ENCODE measurements at places on chromosomes 2 and 18.

GRCh38 chr18:49030692-49031443 lies 80.1 kb upstream of the SMAD7 start:
- no peak for DNase-seq

- no peak for DNase-seq
These were observed 36.1 kb downstream of the RIT2 start for GRCh38 chr18:43079422-43079821.

DNA sequence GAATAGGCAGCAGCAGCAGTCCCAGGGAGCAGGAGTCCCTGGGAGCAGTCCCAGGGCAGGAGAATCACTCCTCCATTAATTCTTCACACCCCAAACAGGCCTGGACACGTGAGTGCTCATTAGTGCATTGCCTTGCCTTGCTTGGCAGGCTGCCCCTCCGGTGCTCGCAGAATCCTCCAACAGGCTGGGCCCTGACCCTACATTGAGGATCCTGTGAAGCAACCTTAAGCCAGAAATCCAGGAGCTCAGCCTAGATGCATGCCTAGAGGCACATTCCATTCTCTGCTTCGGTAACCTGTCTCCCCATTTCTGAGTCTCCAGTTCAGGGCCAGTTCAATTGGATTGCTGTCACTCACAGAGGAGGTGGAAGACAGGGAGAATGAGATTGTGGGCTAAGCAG lies 97.4 kb upstream of the LRATD1 start:
- no peak for DNase-seq

- no peak for DNase-seq
These were observed 1.9 kb downstream of the BMPR2 start for GRCh38 chr2:202378001-202378400.

GRCh38 chr2:143697744-143698143 lies 568.5 kb downstream of the ARHGAP15 start:
- no peak for DNase-seq

DNA sequence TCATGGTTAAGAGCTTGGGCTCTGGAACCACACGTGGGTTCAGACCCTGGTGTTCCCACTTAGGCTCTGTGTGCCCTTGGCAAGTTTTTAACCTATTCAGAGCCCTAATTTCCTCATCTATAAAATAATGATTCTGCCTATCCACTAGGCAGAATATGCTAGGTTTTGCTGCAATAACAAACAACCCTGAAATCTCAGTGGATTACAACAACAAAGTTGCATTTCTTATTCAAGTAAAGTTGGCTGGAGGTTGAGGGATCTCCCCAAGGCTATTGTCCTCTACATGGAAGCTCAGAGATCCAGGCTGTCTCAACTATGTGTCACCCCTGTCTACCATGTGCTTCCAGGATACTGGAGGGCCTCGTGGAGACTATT lies 275.4 kb upstream of the SIX2 start:
- DNase-seq = no peak

GRCh38 chr2:14234911-14235310 lies 397.6 kb upstream of the LRATD1 start:
- no peak for DNase-seq

DNA sequence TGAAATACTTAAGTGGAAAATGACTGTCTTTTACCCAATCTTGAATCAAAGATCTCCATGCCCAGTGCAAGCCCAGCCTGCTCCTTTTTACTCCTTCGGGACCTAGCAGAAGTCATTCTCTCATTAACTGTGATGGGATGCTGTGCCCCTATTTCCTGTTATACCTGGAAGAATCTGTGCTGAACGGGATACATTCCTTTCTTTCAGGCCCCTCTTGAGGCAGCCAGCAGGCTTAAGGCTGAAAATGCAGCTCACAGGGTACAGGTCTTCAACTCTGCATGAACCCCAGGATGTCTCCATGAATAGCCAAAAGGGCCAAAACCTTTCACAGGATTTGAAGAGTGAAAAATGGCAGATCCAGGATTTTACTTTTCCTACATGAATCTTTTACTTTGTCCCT lies 784.8 kb upstream of the KLHL29 start:
- no peak for DNase-seq

DNA sequence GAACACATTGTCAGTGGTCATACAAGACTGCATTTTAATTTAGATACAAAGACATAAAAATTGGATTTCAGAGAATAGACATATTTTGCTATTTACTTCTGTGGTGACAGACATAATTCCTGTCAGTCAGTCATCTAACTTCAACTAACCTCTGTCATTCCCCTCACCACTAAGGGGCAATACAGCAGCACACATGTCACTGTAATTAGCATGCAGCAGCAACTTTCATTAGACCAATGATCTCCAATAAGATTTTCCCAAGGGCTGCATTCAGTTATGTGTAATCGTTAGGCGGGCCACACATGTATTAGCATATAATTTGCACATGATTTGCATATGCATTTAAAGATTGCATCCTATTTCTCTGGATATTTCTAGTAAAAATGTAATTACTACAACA lies 624.5 kb downstream of the NR4A2 start:
- DNase-seq = no peak

- DNase-seq = no peak
These were observed 161.8 kb downstream of the CELF4 start for GRCh38 chr18:37403788-37404187.

GRCh38 chr2:101852824-101853223 lies 138.9 kb upstream of the IL1R2 start:
- DNase-seq = no peak

DNA sequence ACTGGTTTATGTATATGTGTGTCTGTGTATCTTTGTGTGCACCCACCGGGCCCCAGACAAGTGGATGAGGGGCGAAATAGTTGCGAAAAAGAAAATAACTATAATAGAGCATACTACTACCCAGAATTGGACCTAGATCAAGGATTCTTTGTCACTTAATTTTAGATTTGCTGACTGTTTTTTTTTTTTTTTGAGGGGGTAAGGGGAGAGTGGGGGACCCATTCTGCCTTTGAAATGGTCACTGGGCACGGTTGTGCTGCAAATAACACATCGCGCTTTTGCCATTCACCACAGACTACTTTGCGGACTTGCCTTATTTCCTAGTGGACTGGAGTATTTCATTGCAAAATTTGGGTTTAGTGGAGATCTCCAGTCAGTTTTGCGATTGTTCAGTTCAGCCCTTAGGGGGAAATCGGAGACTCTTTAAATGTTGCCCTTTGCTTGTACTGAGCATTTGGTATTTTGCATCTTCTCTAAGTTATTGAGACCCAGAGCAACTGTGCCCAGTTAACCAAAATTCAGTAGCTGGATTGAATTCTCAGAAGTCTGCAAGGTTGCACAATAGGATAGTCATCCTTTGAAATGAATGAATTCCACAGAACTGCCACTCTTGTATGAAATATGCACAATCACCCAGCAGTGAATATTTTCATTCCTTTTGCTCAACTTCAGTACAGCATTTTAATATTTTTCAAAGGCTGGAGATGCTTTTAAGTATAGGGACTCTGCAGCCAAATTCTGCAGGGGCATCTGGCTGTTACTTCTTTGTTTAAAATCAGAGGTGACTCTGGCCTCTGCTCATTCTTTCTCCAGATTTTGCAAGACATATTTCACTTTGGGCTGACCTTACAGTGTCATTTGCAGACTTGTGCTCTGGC lies 2.9 kb downstream of the TRIB2 start:
- DNase-seq = no peak

DNA sequence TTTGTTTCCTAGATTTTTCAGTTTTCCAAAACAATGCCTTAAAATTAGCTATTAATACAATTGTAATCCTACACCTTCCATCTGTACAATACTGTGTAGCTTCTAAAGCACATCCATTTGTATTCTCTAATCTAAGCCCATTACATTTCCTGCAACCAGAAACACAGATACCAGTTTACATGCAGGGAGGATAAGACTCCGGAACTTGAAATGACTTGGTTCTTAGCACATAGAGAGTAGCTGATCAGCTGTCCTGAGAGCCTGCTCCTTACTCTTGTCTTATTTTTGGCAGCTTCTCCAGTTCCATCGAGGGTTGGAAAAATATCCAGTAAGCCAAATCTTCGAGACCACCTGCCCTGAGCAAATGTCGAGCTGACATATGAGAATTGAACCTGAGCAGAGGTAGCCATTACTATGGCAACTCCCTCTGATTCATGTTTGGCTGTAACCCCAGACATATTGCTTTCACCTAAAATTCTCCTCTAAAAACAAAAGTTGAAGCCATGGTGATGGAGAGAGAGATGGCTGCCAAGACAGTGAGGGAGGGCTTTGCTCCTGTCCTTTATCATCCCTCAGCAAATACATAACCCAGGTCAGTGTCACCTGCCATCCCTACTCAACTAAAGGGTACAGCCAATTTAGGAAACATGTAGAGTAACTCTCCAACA lies 542.8 kb downstream of the IRS1 start:
- no peak for DNase-seq

DNA sequence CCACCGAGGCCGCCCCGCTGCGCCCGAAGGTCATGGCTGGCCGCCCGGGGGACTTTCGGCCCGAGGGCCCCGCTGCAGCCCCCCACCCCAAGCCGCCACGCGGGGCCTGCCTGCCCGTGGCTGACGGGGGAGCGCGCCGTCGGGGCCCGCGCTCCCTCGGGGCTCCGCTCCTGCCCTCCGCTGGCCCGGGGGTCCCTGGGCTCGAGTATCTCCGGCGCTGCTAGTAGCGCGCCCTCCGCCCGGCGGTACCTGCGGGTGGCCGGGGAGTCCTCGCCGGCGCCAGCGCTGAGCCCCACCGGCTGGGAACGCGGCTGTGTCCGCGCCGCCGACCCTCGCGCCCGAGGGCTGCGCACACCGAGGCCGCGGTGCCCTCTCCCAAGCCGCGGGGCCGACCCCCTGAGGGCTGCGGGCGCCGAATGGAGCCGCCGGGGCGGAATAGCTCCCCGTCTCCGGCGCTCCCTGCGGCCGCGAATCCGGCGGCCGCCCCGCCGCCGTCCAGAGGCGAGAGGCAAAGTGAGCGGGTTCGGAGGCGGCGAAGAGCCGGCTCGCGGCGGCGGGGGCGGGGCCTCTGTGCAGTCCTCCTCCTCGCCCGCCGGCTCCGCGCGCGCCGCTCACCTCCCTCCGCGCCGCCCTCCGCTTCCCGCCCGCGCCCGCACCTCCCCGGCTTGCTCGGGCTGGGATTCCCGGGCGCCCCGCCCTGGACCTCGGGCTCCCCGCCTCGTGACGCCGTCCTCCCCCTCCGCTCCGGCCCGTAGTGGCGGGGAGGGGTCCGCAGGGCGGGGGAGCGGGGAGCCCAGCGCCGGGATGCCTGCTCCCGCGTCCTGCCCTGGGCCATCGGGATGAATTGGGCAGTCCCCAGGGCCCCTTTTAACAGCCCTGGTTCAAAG lies at the start of gene KCNG3:
TSS of gene KCNG3 (minus strand) at position 515 of the 887 bp plus-strand sequence. CDS start at position 34, 481 bp downstream.
- peak; percentile 48 for DNase-seq

- DNase-seq = no peak
These were observed 75.6 kb upstream of the EFEMP1 start for GRCh38 chr2:55999231-55999630.

- DNase-seq = no peak
These were observed 97.7 kb upstream of the CTDP1 start for GRCh38 chr18:79581911-79582310.

GRCh38 chr2:160111951-160112798 lies 49.8 kb upstream of the PLA2R1 start:
- DNase-seq = no peak

DNA sequence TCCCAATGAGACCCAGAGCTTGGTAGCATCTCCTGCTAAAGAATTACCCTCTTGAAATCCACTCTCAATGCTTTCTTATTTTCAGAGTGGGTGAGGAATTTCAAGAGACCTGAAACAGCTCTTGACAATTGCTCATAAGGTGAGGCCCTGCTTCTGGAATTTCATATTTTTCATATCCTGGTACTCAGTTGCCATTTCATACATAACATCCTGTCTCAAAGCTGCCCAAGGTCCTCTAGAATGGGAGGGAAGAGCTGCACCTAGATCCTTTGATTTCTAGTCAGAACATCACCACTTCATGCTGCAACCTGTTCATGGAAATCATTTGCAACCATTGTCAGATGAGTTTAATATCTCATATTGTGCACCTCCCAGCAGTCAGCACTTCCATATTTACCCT lies 404.8 kb upstream of the GALNT5 start:
- no peak for DNase-seq

DNA sequence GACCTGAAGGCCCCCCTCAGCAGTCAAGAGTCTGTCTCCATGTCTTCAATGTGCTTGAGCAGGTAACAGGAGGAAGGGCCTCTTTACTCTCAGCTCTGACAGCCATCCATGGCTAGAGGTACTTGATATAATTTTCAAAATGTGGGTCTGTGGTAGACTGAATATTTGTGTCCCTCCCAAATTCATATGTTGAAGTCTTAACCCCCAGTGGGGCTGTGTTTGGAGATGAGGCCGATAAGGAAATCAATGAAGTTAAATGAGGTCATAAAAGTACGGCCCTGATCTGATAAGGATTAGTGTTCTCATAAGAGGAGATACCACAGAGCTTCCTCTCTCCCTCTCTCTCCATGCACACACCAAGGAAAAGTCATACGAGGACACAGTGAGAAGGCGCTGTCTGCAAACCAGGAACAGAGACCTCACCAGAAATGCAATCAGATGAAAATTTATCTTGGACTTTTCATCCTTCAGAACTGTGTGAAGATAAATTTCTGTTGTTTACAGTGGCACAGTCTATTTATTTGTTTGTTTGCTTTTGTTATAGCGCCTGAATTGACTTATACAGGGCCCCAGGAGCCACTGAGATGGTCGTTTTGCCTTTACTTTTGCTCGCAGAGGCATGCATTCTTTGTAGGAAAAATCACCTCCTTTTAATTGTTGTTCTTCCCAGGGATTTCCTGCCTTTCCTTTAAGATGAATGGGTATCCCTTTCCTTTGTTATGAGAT lies 274.8 kb upstream of the TRIB2 start:
- no peak for DNase-seq

- no peak for DNase-seq
These were observed 113.6 kb downstream of the LAMA1 start for GRCh38 chr18:7004009-7004408.

DNA sequence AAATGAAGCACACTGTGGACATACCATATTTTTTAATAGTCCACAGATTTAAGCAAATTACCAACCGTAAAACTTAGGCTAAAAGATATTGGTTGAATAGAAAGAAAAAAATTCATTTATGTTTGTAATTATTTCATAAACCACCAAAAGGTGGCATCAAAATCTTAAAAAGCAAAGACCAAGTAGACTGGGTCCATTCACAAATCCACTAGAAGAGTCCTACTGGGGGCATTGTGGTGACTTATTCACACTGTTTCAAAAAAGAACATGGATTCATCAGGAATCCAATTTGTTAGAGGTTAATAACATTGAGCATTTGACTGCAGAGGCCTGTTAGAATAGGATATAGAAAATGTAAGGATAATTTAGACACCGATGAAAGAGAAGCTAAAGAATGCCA lies 194.9 kb upstream of the KYNU start:
- no peak for DNase-seq

DNA sequence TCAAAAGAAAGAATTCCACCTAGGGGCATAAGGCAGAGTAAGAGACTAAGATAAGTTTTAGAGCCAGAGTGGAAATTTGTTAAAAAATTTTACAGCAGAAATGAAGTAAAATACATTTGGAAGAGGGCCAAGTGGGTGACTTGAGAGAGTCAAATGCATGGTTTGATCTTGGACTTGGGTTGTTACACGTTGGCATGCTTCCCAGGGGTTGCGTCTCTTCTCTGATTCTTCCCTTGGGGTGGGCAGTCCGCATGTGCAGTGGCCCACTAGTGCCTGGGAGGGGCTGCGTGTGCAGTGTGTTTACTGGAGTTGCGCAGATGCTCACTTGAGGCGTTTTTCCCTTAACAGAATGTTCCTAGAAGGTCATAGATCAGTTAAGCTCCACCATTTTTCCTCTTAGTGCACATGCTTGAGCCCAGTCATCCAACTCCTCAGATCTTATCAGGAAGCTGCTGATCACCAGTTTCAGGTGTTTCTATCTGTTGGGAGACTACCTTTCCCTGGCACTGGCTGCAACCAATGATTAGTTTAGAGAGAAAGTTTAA lies 13.1 kb downstream of the SEH1L start:
- no peak for DNase-seq

Data from effector CD4-positive, alpha-beta T cell (primary cell).